ENCODE measurements at places on chromosomes 6 and 20. TPM values are rescaled to one million over a fixed set of nuclear protein-coding genes. Genes with fewer than 3 reads are reported as not detected.
A peak's percentile ranks its signal among the peaks of the same experiment; 100 is the strongest.

DNA sequence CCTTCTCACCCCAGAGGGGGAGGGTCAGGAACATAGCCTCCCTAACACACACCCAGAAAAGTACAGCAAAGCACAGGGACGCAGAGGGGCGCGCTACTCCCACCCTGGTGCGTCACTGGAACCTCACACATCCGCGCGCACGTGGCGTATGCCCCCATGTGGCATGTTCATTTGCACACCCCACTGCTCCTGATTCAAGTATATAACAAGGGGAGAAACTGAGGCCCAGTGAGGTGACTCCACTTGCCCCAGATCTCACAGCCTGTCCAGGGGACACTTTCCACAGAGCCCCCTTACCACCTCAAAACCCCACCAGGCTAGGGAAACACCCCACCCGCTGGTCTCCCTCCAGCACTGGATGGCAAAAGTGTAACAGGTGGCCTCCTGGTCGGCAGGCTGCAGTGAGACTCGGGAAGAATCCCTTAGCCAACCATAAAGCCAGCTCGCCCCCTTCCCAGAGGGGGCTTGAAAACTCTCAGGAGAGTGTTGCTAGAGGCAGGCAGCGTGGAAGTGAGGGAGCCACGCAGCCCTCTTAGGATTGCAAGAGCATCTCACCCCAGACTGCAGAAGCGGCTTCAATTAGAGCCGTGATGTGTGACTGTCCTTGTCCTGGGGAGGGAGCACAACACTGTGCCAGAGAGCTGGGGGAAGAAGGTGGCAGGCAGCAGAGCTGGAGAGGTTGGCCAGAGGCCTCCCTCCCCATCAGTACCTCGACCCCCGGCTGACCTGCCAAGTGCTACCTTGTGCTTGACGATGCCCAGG, at the start of gene GRM4:
GRM4 (minus strand) TSS at position 67 of the 762 bp plus-strand sequence. CDS start 12,591 bp downstream, outside the sequence.
- DNase-seq: peak; percentile 80

MRPL18 gene
- 53.9 TPM for total RNA-seq

PLAGL2 gene
- total RNA-seq: 2.7 TPM

DNA sequence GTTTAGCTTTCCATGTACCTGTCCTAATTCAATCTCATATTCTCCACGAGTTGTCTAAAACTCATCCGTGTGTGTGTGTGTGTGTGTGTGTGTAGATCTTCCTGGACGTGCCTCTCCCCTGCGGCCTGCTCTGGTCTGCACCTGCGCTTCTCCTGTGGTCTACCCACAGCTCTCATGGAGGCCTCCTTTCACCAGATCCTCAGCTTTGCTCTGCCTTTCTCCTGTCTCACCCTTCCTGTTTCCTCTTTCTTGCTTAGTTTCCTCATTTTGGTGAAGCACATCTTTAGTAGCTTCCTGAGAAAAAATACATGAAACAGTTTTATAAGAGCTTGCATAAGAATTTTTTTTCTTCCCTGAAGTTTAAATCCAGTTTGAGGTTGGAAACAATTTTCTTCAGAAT, 18.1 kb downstream of the SLX4IP start:
- DNase-seq: no peak

SAMD5 gene
- 0.59 TPM for total RNA-seq

GRCh38 chr6:17714879-17715851, 8.4 kb upstream of the NUP153 start:
- DNase-seq: peak; percentile 93

GRM1 gene
- under 0.01 TPM for total RNA-seq

DNA sequence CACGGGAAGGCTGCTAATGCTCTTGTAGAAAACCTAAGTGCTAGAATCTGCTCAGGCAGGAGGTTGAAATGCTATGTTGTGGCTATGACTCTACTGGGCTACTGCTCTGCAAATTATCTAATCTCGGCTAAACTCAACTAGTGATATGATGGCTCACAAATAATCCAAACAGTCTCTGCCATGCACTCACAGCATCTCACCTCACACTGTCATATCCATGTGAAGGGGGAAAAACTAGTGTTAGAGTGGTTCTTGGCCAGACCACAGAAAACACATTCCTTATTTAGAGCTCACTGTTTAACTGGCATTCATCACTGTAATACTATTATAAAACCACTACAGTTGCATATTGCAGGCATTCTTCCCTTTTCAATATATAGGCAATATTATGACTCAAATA, 81.8 kb upstream of the DST start:
- peak; percentile 85 for DNase-seq

LAMA2 gene
- total RNA-seq: 3.5 TPM

PBOV1 gene
- total RNA-seq: not detected

DNA sequence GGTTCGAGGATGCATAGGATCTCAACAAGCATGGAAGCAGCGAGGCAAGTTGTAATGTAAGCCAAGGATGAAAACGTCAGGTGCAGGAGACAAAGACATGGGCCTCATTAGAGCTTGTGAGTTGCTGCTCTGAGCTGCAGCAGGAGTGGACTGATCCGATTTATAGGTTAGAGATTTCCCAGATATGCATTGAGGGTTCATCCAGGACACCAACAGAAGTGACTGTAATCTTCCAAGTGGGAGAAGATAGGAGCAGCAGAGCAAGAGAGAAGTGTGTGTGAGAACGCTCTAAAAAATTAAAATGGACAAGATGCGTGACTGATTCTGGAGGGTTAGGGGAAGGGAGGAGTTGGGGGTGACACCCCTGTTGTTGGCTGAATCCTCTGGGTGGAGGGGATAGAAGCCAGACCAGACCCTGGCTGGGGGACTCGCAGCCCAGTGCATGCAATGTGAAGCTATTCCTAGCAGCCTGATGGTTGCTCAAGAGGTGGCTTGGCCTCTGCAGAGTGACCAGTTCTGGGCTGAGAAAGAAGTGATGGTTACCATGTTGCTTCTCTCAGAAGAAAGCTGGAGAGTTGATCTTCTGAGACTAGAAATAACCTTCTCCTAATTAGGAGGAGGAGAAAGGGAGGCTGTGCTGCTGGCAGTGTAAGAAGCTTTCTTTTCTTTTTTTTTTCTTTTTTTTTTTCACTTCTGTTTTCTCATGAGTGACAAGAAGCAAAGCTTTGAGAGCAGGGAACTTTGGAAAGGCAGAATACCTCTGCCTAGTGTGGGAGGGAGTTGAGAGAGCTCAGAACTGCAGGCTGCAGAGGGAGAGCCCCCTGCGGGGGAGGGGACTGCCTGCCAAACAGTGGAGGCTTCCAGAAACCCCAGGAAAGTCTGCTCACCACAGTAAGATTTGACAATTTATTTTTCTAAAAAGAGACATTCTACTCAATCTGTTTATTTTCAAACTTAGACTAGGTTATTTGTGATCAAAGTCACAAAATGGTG, 116.9 kb downstream of the SLX4IP start:
- DNase-seq: no peak

GRCh38 chr6:36753671-36754405, 56.2 kb downstream of the RAB44 start:
- DNase-seq: peak; percentile 51

- DNase-seq: peak; percentile 60
These were observed 844 bp downstream of the WFDC2 start for GRCh38 chr20:45470262-45470931.

IPCEF1 gene
- 0.88 TPM for total RNA-seq

DNA sequence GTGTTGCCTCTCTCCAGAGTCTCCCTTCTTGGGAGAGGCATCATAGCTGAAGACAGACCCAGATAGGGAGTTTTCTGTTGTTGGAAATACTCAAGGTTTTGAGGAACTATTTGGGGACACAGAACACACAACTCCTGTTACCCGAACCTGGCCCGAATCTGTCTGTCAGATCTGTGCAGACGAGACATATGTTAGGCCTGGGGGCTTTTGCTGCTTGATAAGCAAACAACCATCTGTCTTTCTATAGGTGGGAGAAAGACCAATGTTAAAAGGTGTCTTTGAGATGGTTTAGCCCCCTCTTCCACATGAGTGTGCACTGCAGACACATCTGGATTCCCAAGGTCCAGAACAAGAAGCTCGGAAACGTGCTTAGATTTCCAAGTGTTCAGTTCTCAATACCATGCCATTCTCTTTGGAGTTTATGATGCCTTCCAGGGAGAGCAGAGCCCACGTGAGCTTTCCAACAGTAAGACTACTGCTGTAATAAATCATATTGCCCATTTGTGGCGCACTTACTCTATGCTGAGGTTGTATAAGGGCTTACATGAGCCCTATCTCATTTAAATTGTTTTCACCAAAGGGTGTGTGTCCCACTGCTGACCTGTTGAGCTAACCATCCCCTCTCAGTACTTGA, 3.8 kb upstream of the STX16 start:
- no peak for DNase-seq

DNA sequence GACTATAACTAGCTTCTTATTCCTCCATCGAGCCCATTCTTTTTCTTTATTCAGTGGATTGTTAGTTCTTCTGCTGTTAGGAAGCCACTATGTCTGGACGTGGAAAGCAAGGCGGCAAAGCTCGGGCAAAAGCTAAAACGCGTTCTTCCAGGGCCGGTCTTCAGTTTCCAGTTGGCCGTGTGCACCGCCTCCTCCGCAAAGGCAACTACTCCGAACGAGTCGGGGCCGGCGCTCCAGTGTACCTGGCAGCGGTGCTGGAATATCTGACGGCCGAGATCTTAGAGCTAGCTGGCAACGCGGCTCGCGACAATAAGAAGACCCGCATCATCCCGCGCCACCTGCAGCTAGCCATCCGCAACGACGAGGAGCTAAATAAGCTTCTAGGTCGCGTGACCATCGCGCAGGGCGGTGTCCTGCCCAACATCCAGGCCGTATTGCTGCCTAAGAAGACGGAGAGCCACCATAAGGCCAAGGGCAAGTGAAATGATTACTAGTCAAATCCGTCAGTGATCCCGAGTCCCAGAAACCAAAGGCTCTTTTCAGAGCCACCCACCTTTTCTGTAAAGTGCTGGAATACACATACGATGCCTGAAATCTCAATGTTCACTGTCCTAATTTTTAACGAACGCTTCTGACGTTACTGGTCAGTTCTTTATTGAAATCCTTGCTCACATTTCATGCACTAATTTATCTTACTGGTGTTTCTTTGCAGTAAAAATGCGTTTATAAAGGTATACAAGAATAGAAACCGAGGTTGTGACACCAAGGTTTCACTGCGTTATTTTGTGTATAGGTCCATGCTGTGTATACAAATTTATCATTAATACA, 129.9 kb downstream of the HFE start:
- no peak for DNase-seq

GRCh38 chr6:10081957-10082356, 332.9 kb downstream of the TFAP2A start:
- no peak for DNase-seq

VGLL2 gene
- not detected for total RNA-seq

VNN1 gene
- total RNA-seq: not detected

PPP1R3G gene
- total RNA-seq: 3.3 TPM

DNA sequence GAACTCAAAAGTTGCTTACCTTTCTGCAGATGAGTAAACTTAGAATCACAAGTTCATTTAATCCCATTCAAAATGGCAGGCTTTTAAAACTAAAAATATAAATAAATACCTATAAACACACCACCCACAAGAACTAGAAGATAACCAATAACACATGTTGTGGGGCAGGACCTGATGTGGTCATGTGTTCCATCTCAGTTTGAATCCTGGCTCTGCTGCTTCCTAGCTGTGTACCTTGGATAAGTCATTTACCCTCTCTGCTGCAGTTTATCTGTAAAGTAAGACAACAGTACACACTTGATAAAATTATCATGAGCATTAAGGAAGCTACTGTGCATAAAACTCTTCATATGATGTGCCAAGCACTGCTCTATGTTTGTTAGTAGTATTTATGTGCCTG, 22.0 kb downstream of the TRIM27 start:
- DNase-seq: no peak

DNA sequence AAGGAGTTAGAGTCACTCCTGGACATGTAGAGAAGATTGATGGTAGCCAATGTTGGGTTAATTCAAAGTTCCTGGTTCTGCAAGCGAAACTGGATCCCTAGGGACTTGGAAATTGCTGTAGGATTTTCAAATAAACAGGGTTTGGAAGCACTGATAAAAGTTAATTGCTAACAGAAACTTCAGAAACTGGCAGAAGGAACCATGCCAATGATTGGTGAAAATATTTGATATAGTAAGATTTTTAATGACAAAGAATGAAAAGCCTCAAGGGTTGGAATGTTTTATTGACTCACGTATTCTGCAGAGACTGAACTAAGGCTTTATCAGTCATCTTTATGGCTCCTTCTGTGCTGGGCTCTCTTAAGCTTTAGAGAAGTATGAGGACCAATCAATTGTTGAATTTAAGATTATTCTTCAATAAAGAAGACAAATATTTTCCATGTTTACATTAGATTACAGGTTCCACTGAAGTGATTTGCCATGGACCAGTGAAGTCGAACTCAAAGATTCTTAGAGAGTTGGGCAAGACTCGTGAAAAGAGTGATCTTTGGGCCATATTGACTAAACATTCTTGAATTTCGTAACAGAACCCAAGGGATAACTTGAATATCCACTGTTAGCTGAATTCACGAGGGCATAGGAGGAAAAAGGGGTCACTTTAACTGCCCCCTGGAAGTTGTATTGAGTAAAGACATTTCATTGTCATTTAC, 371.4 kb downstream of the HDGFL1 start:
- peak; percentile 30 for DNase-seq

- no peak for DNase-seq
These were observed 260.6 kb downstream of the ERMARD start for GRCh38 chr6:170012037-170012330.

DNA sequence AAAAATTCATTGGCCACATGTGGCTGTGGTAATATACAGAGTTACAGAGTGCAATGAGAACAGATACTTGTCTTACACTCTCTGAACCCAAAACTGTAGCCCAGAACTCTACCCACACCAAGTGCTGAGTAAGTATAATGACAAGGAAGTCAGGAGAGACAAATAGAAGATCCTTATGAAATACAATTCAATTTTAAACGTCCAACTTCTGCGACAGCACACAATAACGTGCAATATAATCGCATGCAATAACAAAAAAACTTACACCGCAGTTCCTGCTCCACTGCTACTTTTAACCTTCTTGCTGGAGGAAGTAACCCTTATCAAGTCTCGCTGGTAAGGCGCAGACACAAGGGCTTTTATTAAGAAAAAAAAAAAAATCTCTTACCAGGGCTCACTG, 881 bp downstream of the SFT2D1 start:
- no peak for DNase-seq

GRCh38 chr6:12150812-12151432, 138.8 kb downstream of the HIVEP1 start:
- no peak for DNase-seq

DNA sequence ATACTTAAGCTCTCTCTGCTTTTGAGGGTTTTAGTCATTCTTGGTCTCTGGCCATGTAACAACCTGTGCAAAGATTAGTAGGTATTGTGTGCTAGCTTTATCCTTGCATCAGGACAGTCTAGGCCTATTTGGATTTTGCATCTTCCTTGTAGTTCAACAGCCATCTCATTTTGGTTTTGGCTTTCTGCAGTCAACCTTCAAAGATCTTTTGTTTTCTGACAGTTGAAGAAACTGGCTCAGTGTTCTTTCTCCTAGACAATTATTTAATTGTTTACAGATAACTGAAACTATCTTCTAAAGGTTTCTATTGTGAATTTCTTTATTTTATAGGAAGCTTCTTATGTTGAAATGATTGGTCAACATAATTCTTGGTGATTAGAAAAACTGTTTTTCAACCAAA, 307.5 kb downstream of the CDKAL1 start:
- DNase-seq: no peak

- DNase-seq: no peak
These were observed 2.6 kb upstream of the ABT1 start for GRCh38 chr6:26594131-26594498.

PNPLA1 gene
- total RNA-seq: not detected
